ENCODE measurements at places on chromosomes 7 and 10.
A peak's percentile ranks its signal among the peaks of the same experiment; 100 is the strongest.

DNA sequence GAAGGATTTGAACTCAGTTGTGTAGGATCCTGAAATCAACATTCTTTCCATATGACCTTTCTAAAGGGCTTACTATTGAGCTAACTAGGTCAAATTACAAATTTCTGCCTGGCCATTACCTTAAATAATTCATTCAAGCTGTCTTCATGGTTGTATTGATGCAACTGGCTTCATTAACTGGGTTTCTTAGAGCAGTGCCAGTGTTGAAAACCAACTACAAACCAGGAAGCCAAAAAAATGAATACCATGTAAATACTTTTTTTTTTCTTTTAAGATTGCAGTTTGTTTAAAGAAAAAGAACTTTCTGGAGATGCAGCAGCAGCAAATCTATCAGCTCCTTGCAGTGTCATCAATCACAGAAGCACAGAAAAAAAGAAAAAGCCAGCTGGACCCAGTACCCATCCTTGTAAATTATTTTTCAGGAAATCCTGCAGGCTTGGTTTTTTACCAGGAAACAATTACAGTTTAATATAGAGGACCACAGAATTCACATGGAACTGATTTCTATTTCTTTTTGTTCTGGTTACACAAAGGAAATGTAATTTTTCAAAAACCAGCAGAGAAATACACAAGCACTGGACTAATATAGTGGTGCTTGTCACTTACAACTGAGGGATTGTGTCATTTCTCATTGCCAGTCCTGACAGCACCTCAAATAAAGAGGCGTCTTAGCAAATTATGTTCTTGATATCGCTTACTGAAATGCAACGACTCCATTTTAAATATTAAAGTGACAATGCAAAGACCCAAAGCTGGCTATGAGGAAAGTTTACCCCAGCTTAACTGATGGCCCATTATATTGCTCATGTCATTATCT is 131.9 kb downstream of the TMEM26 start:
- DNase-seq, result no peak

DNA sequence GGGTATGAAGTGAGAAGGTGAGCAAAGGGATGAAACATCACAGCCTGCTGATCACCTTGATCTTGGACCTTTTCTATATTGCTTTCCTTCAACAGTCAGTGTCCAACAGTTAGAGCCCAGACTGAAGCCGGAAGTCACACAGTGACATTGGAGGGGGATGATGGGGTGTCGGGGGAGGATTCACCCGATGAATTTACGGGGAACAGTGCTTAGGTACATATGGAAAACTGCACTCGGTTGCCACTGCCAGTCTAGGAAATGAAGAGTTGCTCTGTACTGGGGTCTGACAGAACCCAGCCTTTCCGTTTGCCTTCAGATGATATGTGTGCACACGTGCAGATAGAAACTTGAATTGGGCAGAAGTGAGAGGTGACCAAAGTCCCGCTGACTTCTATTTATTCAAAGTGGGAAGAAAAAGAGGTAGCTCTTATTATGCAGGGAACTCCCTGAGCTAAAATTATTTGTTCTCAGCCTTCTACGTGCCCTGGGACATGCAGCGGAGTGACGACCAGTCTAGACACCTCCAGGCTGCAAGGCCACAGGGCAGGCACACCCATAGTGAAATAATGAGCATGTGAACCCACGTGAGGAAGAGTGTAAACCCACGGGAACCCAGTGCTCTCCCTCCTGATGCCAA is 107.2 kb upstream of the INHBA start:
- DNase-seq, result no peak

GRCh38 chr10:44395396-44395795 is 10.5 kb upstream of the CXCL12 start:
- no peak for DNase-seq

GRCh38 chr10:104824380-104825006 is 183.4 kb downstream of the SORCS3 start:
- DNase-seq, result no peak

GRCh38 chr10:88440541-88440940 is 142.6 kb downstream of the RNLS start:
- no peak for DNase-seq

DNA sequence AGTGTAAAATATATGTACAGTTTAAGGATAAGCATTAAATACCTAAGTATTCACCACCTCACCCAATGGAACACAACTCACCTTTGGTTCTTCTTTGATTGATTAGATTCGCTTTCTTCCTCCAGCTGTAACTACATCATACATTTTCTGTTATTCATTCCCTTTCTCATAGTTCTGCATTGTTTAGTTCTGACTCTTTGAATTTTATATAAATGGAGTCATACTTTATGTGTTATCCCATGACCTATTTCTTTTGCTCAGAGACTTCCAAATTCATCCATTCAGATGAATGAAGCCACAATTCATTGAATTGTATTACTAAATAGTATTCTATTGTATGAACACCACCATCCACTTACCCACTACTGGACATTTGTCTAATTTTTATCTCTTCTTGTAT is 12.3 kb downstream of the THNSL1 start:
- DNase-seq, result no peak

GRCh38 chr10:36023939-36024338 is 381.8 kb upstream of the FZD8 start:
- no peak for DNase-seq

- peak; percentile 40 for DNase-seq
Observed at GRCh38 chr7:150668472-150668911, 17.0 kb upstream of the GIMAP2 start.

DNA sequence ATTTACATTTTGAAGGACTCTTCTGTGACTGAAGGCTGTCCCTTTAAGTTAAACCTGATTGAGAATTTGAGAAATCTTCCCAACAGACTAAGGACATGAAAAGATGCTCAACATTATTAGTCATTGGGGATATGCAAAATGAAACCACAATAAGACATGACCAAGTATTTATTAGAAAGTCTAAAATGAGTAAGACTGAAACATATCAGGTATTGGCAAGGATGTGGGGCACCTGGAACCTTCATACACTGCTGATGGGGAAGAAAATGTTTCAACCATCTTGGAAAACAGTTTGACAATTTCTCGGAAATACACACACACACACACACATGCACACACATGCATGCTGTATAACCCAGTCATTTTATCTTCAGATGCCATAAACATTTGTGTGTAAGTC is 132.1 kb upstream of the CDK6 start:
- DNase-seq, result no peak

DNA sequence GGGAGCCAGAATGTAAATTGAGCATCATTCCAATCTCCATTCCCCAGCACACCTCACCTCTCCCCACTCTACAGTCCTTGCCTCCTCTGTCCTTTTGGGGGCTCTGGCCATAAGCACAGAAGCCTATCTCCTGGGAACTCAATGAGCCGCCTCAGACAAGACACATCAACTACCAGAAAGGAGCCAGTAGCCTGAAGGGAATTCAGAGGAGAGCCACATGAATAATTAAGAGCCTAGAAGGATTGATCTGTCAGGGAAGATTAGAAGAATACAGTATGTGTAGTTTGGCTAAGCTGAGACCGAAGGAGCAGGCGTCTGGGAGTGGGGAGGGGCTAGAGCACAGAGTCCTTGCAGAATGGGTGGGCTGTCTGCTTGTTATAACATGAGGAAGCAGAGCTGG is 31.2 kb downstream of the FRMD4A start:
- DNase-seq, result no peak

- no peak for DNase-seq
Observed at GRCh38 chr7:81715984-81716588, 53.8 kb downstream of the HGF start.

DNA sequence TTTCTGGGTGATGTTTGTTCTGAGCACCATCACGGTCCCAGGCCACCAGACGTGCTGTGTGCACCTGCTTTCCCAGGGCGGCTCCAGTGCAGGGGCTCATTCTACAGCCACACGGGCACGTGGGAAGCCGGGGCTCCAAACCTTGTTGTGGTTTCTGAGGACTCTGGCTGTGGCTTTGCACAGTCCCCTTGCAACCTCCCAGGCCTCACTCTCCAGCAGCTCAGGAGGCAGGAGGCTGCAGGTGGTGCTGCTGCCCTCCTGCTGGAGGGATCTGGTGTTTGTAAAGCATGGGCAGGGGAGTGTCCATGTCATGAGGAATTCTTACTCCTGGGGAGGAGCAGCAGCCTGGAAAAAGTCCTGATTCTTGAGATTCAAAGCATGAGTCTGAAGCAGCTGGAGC is 54.3 kb downstream of the INSYN2A start:
- no peak for DNase-seq

DNA sequence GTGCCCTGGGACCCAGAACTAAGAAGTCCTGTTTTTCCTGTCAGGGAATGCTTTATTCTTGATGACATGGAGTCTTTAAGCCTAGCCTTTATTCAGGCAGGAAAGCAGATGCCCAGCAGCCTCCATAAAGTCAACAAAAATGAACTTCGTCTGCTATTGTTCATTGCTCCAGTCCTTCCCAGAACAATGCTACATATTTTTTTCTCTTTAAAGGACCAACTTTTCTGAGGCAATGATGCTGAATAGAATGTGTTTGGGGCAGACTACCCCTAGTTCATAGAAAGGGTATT is 47.6 kb upstream of the PDCD4 start:
- DNase-seq, result no peak

DNA sequence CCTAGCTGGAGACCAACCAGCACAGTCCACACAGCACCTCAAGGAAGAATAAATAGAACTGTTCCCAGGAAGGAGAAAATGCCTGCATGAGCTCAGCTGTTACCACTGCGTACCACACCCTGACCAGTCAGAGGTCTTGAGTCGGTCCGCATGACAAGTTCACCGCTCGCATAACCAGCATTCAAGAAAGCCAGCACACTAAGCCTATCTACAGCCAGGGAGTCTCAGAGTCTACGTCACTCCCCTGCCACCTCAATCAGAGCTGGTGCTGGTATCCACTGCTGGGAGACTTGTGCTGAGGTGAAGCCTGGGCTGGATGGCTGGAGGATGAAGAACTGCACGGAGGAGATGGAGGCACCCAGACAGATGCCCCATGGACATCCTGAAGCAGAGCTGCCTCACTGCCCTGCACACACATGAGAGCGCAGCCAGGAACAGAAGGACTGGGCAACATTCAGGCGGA is 19.6 kb downstream of the AKR1C1 start:
- DNase-seq, result no peak

- DNase-seq, result no peak
Observed at GRCh38 chr10:7561216-7561893, 105.4 kb downstream of the ITIH5 start.
